ENCODE measurements at places on chromosomes 4 and X.
A peak's percentile ranks its signal among the peaks of the same experiment; 100 is the strongest.

GRCh38 chrX:20715176-20715575 is 448.5 kb upstream of the RPS6KA3 start:
- DNase-seq: no peak

DNA sequence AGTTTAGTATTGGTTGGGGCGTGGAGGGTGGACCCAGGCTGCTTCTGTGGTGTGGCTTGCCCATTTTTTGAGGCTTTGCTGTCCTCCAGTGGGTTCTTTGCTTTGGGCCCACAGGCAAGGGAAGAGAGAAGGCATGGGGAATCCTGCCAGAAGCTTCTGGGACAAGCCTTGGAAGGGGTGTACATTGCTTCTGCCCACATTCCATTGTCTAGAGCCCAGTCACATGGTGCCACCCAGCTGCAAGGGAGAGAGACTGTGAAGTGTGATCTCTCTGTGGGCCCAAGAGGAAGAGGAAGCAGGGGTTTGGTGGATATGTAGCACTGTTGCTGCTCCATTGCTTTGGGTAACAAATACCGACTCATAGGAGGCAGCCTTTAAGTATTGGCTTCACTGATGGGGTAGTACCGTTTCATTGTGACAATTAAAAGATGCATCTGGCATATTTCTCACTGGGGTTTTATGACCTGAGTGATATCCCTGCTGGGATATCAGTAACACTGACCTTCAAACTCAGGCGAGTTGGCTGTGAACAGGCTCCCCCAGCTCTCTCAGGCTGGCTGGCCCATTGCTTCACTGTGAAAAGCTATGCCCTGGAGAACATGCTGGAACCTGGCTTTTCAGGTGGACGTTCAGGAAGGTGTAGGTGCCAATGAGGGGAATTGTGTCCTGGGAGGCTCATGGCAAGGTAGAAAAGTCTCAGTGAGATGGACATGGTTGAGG is 85.9 kb downstream of the CLDN34 start:
- DNase-seq: no peak

- no peak for DNase-seq
Observed at GRCh38 chr4:155371432-155372043, 5.2 kb downstream of the MAP9 start.

DNA sequence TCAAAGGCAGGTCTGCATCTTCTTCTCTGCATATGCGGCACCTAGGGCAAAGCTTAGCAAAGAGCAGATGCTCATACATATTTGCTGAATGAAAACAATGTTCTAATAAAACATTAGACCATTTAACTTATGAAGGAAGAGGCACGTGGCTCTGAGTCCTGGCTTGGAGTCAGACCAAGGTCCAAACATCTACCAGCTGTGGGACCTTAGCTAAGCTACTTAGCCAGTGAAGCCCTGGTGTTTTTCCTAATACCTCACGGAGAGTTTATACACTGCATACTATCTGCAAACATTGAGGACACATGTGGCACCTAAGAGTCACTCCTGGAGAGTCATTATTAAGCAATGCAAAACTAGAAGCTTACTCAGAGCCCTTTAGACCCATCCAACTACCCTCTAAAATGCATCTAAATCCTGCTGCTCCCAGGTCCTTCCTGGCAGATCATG is 9.0 kb downstream of the PDGFC start:
- DNase-seq: no peak

- DNase-seq: no peak
Observed at GRCh38 chrX:8724300-8724699, 7.6 kb downstream of the ANOS1 start.

DNA sequence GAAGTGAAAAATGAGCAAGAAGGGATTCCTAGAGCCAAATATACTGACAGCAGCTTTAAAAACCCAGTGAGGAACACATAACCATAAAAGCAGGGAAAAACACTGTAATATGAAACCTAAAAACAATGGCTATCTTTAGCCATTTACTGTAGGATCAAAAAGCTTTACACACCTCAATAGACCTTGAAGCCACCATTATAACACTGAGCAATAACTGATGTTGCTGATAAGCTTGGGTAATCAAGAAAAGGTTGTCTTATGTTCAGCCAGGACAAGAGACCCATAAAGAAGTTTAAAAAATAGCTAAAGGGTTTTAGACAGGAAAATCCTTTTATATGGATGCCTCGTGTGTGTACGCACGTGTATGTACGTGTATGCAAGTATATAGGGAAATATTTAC is 16.9 kb downstream of the GATB start:
- no peak for DNase-seq

DNA sequence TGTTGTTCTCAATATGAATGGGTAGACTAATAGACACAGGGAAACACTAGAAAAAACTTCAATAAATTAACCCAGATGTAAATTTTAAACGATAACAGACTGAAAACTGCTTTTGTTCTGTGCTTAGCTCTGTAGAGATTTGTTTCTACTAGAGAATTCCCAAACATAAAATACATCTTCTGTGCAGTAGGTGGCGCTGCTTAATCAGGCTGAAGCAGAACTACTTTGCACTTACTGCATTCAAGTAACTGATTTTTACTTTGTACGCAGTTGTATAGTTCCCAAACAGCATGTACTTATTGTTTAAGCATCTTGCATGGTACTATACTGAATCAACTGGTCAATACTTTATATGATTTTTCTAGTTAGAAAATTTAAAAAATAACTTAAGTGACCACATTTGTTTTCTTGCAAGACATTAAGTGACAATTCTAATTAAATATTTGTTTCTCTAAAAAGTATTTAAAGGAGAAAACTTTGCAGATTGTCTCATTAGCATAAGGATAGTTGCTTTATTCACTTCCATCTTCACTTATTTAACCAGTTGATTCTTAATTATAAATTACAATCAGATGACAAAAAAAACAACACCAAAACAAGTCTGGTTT is 490.6 kb downstream of the IL15 start:
- DNase-seq: peak; percentile 33

- no peak for DNase-seq
Observed at GRCh38 chr4:115780835-115781234, 667.4 kb upstream of the NDST4 start.

GRCh38 chr4:179768996-179769395 is 2326.8 kb upstream of the AGA start:
- DNase-seq: no peak

GRCh38 chrX:80285131-80285773 is 135.0 kb upstream of the TENT5D start:
- no peak for DNase-seq

- no peak for DNase-seq
Observed at GRCh38 chr4:126969360-126970235, 663.2 kb upstream of the INTU start.

DNA sequence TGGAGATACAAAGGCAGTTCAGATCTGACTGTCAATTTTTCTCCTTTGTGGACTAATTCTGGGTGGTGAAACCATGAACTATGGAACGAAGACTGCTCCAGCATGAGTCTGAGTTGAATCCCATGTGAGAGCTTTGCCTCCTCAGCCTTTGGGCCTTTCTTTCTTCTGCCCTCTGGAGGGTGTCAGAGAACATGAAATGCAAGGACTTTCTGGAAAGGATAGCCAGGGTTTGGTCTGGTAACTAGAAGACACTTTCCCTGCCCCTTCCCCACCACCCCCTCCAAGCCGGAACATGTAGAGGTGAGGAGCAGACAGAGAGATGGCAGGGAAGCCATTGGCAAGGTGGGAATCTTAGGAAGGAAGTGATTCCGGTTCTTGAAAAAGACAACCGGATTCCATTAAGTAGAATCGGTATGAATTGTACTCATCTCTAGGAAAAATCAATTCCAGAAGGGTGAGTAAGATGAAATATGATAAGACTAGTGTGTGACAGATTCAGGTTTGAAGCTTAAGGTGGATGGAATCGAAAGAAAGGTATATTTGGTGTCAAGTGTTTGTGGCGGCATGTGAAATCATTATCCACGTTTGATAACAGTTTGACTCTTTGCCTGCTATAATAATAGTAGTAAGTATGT is 19.0 kb downstream of the FHL1 start:
- DNase-seq: no peak

DNA sequence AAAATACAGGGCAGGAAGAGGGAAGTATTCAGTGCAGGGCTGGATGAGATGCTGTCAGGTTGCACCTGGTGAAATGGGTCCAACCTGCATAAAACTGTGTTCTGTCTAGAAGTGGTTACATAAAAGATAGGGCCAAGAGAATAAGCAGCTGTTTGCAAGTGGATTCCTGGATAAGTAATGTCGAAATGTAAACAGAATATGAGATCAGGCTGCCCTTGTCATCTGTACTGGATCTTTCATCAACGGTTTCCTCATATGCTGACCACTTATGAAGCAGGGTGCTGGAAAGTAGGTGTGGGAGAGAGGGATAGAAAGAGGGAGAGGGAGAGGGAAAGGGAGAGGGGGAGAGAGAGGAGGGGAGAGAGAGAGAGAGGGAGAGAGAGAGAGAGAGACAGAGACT is 349.8 kb upstream of the CPEB2 start:
- no peak for DNase-seq

- no peak for DNase-seq
Observed at GRCh38 chr4:107780665-107781064, 44.1 kb upstream of the SGMS2 start.

DNA sequence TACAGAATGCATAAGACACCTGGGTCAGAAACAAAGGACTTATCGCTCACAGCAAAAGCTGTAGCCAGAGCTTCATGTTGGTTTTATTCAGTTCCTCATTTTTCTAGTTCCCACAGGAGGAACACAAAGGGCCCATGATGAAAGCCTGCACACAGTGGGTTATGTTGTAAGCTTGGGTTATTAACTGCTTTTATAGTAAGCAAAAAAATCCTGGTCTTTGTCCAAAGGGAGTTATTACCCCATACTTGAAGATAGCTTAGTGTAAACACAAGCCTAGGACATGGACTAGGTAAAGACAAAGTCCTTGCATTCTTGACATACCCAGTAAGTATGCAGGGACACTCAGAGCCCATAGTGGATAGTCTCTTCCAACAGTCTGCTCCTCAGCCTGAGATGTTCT is 11.7 kb downstream of the BBS12 start:
- no peak for DNase-seq

GRCh38 chr4:40180356-40180755 is 16.5 kb upstream of the RHOH start:
- DNase-seq: no peak

DNA sequence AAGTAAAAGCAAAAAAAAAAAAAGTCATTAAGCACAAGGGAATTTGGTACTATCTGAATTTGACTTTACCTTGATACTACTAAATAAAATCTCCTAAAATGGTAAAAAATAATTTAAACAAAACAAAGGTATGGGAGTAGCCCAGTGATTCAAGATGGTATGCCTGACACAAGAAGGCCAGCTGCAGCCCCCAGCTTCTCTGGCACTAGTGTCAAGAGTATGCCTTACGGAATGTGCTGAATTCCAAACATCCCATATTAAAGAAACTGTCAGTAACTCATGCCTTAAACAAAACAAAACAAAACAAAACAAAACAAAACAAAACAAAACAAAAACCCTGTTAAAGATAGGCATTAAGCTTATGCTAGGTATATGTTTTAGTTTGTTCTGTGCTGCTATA is 80.8 kb downstream of the RASL11B start:
- no peak for DNase-seq

- DNase-seq: no peak
Observed at GRCh38 chr4:78710536-78710935, 65.6 kb upstream of the BMP2K start.

DNA sequence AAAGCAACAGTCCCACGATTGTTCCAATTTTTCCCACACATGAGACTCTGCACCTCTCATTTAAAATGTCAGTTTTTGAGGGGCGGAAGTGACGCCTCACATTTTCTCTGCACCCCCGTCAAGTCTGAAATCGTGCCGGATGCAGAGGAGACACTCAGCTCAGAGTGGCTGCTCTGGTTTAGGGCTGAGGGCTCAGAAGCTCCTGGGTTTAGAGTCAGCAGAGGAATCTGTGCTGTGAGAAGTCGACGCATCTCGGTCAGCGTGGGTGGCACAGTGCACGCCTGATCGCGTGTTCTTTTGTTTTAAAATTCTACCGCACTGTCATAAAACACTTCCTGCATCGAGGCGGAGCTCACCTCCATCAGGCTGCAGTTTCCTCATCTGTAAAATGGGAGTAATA is 116.7 kb upstream of the ADRA2C start:
- DNase-seq: no peak

GRCh38 chrX:139585613-139586012 is 55.1 kb downstream of the F9 start:
- DNase-seq: no peak

DNA sequence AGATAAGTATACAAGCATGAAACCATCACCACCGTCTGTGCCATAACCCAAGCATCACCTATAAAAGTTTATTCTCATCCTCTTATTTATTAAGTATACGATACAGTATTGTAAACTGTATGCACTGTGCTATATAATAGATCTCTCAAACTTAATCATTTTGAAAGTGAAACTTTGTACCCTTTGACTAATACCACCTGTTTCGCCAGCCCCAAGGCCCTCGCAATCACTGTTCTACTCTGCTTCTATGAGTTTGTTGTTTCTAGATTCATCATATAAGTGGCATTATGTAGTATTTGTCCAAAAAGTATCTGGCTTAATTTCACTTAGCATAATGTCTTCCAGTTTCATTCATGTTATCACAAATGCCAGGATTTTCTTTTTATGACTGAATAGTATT is 72.1 kb upstream of the DOCK11 start:
- no peak for DNase-seq

DNA sequence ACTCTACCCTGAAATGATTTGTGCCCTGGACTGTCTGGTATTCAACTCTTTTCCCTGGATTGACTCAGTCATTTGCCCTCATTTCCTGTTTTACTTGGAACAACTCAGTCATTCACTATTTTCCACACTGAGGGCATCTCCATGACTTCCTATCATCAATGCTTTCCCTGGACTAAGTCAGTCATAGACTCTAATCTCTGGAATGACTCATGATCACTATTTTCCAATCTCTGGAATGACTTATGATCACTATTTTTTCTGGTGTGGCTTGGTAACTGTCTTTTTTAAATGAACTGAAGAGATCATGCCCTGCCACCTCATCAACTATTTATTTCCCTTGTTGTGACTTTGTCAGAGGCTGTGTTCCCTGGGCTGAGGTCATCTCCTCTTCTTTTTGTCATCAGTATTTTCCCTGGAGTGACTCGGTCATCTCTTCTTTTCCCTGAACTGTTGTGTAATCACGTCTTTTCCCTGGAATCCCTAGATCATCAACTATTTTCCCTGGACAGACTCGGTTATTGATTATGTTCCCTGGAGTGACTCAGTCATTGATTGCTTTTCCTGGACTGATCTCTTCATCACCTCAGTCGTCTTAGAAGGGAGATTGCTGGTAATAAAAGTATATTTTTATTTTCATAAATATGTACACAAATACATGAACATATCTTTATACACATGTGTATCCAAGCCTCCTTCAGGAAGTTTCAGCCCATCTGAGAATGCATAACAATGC is 327.1 kb upstream of the VCX start:
- DNase-seq: no peak

- DNase-seq: no peak
Observed at GRCh38 chrX:2351321-2351720, 149.5 kb downstream of the DHRSX start.
